Stimulated activated CD4-positive, alpha-beta T cell treated with anti-CD3 and anti-CD28 coated beads, Interleukin-12 subunit alpha, Interleukin-12 subunit beta, amount 100 ng/mL, for 24 hours (primary cell): ENCODE measurements at places on chromosomes 5 and 9.

DNA sequence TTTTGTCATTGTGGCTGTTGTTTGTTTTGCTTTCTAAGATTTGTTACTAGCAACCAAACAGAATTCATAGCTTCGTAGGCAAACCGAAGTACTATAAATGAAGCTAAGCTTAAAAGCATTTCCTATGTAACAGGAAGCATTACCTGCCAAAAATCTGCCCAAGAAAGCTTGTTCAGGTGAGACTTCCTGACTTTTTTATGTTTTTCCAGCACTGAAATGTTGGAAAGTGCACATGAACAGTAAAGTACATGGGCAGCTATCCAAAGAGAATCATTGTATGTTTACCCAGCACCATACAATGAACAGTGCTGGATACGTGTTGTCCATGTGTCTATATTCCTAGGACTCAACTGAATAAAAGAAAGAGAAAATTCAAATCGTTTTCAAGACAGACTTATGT is 247.1 kb downstream of the NFIB start:
- DNase-seq, result no peak

GRCh38 chr5:1643651-1644392 is 120.1 kb upstream of the LPCAT1 start:
- no peak for DNase-seq

DNA sequence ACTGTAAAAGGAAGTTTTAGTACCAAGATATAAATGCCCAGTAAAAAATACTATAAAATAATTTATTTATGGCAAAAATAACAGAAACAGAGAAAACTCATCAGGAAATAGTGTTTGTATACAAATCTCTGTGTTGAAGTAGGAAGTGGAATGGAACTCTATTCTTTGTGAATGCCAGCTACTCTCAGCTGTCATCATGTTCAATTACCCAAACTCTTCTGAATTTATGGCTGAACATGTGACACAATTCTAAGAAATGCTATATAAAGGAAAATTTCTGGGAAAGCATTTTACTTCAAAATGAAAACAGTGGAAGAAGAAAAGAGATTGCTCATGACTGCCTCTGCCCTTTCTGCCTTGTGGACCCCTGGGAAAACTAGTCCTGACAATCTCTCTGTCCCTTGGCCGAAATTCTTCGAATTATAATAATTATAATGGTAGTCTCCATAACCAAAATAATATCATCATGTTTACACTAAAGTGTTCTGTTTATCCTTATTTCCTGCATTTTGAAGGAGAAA is 522.3 kb upstream of the ST8SIA4 start:
- no peak for DNase-seq

DNA sequence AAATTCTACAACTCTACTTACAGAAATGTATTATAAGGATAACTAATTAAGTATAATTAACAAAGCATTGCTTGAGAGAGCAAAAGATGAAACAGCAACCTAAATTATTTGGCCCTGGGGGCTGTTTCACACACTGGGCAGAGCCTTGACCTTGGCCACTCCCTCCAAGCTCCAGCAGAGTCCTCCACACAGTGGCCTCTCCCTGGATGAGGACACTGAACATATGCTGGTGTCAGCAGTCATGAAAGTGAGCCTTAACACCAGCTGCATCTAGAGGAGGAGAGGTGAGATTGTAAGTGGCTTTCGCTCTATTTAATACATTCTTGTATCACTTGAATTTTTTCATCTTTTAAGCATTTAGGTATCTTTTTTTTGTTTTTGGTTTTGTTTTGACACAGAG is 23.3 kb upstream of the ZDHHC12 start:
- DNase-seq, result no peak

DNA sequence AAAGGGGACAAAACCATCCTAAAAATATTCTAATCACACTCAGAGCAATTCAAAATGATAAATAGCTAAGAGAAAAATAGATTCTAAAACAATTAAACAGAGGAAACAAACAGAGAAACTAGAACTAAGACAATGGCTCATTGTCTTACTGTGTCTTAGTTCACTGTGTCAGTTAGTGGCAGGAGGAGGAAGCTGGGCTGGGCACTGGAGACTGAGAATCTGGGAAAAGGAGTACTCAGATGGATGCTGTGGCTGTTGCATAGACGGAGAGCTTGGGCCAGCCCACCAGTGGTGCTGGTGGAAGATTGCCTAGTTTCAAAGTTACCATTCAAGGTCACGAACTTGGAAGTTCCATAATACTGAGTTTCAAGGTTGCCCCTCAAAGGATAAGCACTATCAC is 94.7 kb upstream of the IFNK start:
- DNase-seq, result no peak

GRCh38 chr9:15433191-15433590 is 10.5 kb downstream of the SNAPC3 start:
- no peak for DNase-seq

- DNase-seq, result no peak
Observed at GRCh38 chr9:107810461-107810961, 320.9 kb upstream of the KLF4 start.

DNA sequence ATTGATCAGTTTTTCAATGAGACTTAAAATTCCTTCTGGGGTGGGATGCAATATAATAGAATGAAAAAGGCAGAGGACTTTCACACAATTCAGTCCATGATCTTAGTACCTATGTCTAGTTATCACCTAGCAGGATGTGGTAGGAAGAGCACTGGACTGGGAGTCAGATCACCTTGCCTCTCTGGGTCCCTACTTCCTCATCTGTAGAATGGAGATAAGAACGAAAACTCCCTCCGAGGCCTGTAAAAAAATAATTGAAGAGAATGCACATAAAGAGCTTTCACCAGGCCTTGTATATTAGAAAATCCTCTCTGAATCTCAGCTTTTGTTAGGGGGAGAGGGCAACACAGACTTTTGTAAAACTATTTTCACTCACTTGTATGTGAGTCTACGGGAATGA is 681 bp upstream of the TMEFF1 start:
- DNase-seq, result no peak

DNA sequence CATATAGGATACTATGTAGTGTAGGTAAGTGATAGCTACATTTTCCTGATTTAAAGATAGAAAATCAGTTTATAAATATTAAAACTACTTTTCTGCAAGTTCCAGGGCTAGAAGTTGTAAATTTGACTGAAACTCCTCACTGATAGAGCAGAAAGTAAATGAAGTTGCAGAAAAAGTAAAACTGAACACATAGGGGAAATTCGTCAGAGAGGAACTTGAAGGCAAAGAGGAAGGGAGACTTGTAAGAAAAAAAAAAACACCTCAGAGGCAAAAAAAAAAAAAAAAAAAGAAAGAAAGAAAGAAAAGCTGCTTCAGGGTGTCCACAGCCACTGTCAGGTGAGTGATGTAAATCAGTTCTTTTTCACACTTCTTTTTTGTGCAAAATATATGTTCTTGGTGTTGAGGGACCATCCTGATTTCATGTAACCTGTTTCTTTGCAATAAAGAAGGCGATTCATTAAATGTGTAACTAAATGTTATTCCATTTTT is 336.2 kb upstream of the ZNF462 start:
- DNase-seq, result no peak
